ENCODE measurements at places on chromosomes 16 and 17. TPM values are rescaled to one million over a fixed set of nuclear protein-coding genes. Genes with fewer than 3 reads are reported as not detected.
A peak's percentile ranks its signal among the peaks of the same experiment; 100 is the strongest.

DNA sequence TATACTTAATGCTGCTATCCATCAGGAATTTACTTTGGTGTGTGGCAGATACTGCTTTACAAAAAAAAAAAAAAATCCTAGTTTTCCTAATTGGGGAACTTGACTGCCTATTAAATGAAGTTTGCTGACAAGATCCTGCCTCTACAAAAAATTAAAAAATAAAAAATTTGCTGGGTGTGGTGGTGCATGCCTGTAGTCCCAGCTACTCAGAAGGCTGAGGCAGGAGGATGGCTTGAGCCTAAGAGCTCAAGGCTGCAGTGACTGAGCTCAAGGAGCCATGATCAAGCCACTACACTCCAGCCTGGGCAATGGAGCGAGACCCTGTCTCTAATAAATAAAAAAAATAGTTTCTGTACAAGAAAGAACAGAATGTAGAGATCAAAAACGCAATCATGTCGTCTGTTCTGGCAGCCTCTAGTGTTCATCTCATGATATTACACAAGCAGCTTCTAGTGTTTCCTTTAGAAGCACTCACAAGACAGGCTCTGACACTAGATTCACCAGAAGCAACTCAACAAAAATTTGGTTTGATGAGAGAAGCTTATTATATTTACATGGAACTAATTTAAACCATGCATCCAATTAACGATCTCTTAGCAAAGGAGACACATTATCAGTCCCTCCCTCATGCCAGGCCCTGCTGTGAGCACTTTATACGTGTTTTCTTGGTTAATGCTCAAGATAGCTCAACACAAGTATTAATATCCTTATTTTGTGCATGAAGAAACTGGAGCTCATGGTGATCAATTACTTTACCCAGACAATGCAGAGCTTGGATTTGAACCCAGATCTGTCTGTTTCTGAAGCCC, 6.8 kb upstream of the KRTAP17-1 start:
- peak; percentile 35 for DNase-seq

DNA sequence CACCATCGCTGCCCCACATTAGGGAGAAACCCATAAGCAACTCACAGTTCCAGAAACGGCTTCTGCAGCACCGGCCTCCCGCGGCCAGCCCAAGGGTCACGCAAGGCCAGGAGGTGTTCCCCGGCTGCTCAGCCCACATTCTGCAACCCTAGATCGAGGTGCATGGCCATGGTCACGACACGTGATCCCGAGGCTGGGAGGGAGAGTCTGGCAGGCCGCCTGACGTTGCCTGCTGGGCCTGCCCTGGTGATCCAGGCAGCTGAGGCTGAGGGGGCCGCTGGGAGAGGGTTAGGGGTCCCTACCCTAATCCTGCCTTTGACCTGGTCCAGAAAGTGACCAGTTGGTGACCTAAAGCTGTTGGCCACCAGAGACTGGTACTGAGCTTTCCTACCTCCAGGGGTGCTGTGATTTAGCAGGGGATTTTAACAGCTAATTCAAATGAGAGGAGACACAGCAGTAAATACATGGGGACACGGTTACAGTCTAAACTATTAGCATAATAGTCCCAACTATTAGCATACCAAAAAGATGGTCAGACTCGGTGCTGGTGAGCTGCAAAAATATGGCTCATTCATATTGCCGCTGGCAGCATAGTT, 97.4 kb upstream of the CIBAR2 start:
- DNase-seq = no peak

GRCh38 chr16:19928432-19928831, 43.8 kb upstream of the GPRC5B start:
- no peak for DNase-seq

GRCh38 chr17:82789806-82790205, 37.9 kb downstream of the TBCD start:
- DNase-seq = no peak

Gene TBC1D3
- total RNA-seq = not detected

Gene CLN3
- total RNA-seq = 19.9 TPM

GRCh38 chr17:79211061-79211770, 136.6 kb downstream of the ENGASE start:
- DNase-seq = no peak

DNA sequence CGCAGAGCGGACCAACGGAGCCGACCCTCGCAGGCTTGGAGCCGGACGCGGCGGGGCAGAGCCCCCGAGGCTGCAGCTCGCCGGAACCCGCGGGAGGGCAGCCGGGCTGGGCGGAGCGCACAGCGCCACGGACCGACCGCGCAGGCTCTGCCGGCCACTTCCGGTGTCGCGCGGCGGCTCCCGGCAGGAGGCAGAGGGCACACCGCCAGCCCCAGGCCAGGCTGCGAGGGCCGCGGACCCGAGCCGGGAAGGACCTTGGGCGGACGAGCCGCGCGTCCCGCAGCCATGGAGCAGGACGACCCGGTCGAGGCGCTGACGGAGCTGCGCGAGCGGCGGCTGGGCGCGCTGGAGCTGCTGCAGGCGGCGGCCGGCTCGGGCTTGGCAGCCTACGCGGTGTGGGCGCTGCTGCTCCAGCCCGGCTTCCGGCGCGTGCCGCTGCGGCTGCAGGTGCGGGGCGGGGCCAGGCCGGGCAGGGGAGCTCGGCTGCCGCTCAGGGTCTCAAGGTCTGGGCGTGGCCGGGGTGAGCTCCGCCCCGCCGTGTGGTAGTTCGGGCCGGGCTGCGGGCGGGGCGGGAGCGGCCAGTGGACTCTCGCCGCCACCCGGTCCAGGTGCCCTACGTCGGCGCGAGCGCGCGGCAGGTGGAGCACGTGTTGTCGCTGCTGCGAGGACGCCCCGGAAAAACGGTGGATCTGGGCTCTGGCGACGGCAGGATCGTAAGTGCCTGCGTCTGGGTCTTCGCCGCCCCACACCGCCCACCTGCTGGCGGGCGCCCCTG, at the start of gene ANTKMT:
Gene ANTKMT, plus strand, starts transcription at position 157 of the 775 bp plus-strand sequence. Its CDS starts 129 bp downstream, at position 286.
- DNase-seq = no peak

Gene C17orf78
- not detected for total RNA-seq

GRCh38 chr16:17470182-17470907, 415 bp downstream of the XYLT1 start:
- DNase-seq = no peak

DNA sequence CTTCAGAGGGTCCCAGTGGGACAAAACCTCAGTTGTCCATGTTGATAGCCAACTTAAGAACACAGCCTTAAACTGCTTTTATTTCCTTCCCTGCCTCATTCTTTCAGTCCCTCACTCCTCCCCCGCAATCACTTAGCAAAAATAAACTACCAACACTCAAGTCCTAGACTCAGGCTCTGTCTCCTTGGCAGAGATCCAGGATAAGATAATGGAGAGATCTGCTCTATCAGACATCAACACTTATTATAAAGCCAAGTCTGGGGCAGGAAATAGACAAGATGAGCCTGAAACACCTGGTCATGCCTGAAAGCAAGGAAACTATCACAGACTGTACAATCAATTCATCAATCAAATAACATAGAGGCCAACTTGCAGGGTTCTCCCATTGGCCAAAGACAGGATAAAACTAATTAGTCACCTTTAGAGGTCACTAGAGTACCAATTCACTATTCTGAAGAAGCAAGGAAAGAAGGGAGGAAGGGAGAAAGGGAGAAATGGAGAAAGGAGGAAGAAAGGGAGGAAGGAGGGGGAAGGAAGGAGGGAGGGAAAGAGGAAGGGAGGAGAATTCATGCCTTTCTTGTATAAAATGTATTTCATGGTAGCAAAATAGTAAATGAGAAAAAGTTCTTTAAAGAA, 15.7 kb downstream of the HYDIN start:
- DNase-seq = peak; percentile 4

DNA sequence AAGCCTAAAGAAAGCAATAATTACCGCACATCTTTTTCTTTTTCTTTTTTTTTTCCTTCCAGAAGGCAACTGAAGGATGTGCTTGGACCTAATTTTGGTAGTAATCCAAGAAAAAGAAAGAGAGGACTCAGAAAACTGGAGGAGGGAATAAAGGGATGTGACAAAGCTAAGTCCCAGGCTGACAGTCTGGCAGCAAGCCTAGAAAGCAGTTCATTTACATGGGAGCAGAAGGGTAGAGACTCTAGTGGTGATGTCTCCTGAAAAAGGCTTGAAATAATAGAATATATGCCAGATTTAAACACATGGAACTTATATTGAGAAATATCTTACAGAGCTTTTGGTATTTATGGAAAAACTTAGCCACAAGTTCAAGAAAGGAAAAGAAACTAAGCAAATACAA, 101.0 kb upstream of the SHISA6 start:
- DNase-seq = no peak

DNA sequence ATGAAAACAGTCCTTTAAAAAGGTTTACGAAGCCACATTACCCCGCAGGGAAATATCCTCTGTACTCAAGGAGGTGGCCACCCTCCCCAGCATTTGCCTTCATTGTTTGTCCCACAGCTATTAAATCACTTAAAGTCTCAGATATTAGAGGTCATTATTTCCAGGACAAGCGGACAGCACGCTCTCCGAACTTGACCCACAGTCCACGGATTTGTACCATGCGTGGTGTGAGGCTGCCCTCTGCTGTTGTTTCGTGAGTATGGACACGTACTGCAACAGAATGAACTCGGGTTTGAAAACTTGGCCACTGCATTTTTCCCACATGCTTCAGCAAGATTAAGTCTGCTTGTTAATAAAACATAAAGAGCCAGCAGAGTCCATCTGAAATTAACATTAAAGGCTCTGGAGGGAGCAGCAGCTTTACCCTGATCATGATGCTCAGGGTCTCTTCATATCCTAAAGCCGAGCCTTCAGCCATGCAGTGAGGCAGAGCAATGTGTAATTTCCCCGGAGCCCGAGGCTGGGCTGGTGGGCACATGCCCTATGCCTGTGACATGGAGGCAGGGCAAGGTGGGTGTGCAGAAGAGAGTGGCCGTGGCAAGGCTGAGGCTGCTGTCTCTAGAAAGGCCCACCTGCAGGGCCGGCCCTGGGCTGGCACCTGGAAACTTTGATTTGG, 19.7 kb downstream of the MEAK7 start:
- peak; percentile 41 for DNase-seq

Gene CSH1
- not detected for total RNA-seq

GRCh38 chr17:46915596-46915995, 7.4 kb upstream of the GOSR2 start:
- DNase-seq = no peak

DNA sequence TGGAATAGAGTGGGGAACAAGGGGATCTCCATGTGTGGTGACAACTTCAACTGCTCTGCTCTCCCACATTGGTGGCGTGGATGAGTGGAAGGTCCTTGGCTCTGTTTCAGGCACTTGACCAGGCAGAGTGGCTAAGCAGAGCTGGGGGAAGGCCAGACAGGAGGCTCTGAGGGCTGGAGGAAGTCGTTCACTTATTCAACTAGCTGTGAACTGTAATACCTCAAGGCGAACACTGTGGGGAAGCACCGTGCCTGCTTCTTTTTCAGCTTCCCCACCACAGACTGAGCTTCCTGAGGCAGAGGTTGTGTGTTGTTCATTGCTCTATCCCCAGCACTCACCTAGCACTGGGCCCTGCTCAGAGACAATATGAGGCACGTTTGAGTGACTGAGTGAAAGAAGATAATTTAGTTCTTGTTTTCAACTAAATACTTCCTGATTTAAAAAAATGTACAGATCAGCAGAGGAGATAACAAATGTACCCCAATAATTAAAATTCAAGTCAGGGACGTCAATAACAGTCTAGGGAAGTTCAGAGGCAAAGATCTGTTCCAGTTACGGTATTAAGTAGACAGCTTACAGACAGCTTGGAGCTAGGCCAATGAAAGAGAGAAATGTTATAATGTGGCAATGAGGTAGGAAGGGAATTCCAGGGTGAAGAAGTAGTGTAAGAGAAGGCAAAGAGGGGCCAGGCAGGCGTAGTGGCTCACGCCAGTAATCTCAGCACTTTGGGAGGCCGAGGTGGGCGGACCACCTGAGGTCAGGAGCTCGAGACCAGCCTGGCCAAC, 34.7 kb downstream of the MYO18A start:
- DNase-seq = no peak

DNA sequence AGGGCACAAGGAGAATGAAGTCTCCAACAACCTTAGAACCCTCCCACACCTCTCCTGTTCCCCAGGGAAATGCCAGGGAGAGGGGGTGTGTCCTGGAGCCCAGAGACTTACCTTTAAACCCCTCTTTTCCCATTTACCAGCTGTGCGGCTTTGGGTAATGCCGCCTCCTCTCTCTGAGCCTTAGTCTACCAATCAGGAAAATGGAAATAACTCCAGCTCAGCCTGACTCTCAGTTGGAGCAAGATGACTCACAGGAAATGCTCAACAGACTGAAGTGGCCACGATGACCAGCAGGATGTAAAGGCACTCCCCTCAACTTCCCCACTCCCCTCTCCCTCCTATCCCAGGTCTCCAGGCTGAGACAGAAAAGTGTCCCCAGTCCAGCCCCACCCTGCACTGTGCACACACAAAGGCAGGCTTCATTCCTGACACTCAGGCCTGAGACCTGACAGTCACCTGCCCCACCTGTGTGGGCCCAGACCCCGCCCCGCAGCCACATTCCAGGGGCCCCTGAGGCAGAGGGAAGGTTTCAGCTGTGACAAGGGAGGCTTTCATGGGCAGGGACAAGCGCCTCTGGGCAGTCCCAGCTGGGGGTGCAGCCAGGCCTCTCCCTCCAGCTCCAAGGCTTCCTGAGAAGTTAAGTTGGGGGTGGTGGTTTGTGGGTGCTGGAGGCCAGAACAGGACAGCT, 3.0 kb upstream of the KRT15 start:
- peak; percentile 97 for DNase-seq

DNA sequence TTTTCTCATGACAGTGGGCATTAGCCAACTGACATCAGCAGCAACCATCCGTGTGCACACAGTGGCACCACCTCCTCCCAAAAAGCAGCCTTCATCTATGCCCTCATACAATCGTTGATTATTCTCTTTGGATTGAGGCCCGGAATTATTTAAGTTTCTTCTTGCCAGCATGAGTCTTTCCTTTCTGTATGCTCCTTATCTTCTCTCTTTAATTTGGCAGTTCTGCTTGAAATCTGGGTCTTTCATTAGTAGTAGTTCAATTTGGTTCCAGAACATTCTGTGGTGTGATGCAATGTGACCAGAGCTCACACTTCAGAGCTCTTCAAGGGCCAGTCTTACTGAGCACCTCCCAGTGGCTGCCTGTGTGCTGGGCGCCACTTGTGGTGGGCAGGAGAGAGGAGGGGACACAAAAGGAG, 52.2 kb upstream of the STH start:
- DNase-seq = no peak

- DNase-seq = no peak
Measured at GRCh38 chr17:6539871-6540270, 16.5 kb downstream of the PITPNM3 start.

DNA sequence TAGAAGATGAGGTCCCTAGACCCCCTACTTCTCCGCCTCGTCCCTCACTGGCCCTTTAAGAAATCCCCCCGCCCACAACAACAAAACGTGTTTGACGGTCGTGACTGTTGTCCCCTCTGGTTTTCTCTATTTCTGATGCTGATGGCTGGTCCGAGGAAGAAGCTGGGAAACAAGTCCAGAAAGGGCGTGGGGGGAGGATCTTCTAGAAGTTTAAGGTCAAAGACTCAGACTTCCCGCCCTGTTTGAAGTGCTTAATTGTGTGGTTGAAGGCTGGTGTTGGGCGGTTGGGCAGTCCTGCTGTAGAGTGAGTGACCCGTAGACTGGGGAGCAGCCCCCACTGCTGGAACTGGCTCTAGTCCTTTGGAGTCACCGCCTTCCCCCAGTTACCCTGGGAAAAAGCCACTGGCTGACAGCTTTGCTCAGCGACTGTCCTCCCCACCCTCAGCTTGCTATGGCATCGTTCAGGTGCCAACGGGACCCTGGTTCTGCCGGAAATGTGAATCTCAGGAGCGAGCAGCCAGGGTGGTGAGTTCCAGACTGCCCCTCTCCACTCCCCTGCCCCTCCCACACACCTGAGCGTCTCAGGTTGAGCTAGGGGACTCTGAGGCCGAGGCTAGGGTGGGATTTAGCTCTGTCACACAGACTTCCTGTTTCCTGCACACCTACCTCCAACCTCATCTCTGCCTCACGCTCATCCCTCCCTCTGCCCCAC, 1.6 kb downstream of the MLLT6 start:
- no peak for DNase-seq

GRCh38 chr16:55478827-55479429, at the start of gene MMP2:
TSS of gene MMP2 (plus strand) at chr16:55479198. CDS start at chr16:55479480, 282 bp downstream.
- DNase-seq = no peak
